ENCODE measurements at places on chromosomes 7 and 10.

DNA sequence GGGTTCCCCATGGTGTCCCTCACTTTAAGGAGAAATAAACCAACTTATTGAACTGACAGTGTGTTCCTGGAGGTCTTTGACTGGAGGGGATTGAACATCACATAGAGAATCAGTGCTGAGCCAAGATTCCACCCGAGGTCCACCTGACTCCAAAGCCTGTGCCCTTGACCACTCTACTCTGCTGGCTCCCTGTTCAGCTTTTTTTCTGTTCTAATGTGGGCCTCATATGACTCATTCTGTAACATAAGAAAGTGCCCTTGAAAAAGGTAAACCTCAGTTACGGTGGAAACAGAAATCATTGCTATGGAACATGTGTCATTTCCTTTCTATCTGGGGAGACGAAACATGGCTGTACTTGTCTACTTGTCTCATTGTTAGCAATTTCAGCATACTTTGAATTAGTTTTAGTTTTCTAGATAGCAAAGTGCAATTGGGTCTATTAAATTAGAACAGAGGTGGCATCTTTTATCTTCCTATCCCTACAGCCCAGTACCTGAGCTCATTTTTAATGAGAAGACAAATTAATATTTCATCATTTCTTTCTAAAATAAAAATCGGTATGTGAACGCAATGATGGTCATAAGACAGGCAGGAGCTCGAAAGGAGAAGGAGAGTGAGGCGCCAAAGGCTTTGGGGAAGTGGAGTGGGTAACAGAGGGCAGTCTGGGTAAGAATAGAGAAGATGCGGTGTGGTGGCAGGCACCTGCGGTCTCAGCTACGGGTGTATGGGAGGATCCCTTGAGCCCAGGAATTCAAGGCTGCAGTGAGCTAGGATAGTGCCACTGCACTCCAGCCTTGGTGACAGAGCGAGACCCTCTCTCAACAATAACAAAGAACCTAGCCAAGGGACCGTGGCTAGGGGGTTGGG, 1.5 kb downstream of the GSDME start:
- DNase-seq, result peak; percentile 85

GRCh38 chr10:106083572-106083971, 1080.9 kb downstream of the SORCS1 start:
- no peak for DNase-seq

- no peak for DNase-seq
These were observed 21.5 kb downstream of the SFMBT2 start for GRCh38 chr10:7389346-7389745.

DNA sequence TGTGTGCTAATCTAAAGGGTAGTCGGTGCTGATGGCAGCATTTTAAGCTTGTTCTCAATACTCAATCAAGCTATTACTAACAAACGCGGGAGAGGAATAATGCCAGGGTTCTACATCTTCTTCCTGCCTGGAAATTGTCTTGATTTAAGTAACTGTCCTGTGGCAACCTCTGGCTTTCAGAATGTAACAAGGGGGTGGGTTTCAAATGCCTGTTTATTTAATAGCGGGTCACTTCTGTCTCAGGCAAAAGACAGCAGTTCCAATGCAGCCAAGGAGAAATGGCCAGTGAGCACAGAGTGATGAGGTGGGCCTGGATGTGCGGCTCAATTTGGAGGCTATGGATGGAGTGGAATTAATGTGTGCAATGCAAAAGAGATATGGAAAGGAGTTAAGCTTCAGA, 692.4 kb downstream of the KCNMA1 start:
- no peak for DNase-seq

GRCh38 chr7:22802426-22802825, 20.2 kb downstream of the TOMM7 start:
- no peak for DNase-seq

GRCh38 chr7:133545618-133546017, 292.7 kb downstream of the EXOC4 start:
- DNase-seq, result no peak

- no peak for DNase-seq
These were observed 251.1 kb downstream of the IPMK start for GRCh38 chr10:58016614-58017013.

GRCh38 chr7:74501298-74501697, 47.6 kb downstream of the GTF2IRD1 start:
- no peak for DNase-seq

GRCh38 chr7:95198863-95199262, 125.5 kb downstream of the PON1 start:
- DNase-seq, result no peak

DNA sequence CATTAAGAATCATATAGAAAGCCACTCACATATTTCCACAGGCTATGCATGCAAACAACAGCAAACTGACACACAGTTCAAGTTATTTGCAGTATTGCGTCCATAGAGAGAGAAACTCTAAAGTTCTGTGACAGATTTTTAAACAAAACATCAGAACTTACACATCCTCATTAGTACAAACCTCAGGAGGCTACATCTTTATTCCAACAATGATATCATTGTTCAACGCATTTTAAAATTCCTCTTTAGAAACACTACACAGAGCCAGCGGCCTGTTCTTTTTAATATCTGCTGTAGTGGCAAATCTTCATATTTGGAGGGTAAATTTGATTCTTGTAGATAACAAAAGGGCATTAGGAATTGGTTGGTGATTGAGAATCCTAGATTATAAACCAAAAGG, 55.9 kb upstream of the NFE2L3 start:
- DNase-seq, result no peak

DNA sequence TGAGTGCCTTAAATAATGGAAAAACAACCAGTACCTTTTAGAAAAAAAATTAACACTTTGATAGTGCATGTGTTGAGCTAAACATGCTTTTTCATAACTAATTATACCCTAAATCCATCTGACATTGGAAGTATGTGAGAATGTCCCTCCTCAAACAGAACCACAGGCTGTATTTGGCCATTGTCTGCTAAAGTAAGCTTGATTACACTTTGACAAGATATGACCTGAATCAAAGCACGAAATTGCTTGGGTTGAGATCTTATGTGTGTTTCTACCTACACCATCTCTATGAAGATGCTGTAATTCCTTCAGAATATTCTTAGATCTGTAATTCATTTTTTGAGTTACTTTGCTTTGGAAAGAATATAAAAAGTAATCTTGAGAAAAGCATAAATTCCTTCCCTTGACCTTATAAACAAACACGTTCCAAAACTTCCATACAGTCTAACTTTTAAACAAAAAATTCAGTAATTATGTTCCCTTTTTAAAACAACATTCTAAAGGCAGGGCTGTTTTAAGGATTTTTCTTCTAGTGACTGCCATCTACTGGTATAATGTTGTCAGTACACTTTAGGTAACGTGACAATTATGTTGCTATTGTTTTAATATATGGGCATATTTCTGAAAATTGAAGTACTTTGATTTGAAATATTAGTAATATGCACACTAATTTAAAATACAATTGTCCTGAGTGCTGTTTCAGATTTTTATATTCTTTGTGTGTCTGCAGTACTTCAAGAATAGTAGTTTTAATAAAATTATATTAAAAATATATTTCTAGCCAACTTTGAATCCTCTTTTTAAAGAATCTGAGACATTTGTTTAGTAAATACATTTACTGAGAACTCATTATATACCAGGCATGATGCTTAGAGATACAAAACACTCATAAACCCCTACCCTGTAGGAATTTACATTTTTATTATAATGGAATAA, 20.9 kb downstream of the CD36 start:
- peak; percentile 17 for DNase-seq

GRCh38 chr10:63491588-63492316, 26.0 kb upstream of the JMJD1C start:
- DNase-seq, result no peak

GRCh38 chr7:48741545-48741944, 182.8 kb upstream of the CDC14C start:
- no peak for DNase-seq

DNA sequence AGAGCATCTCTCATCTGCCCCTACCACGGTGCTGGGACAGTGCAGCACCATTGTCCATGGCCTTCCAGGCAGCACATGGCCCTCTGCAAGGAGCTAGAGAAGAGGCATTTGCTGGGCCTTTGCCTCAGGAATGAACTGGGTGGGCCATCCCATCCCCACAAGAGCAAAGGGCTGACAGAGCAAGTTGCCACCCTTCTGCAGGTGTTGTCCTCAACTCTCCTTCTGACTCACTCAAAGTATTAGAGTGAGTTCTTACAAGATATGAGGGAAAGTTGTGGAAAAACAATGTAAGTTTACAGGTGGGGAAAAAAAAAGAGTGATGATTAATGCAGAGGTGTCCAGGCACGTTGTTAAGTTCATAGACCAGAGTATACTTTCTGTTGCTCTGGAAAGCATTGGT, 261.2 kb downstream of the SKIDA1 start:
- no peak for DNase-seq

DNA sequence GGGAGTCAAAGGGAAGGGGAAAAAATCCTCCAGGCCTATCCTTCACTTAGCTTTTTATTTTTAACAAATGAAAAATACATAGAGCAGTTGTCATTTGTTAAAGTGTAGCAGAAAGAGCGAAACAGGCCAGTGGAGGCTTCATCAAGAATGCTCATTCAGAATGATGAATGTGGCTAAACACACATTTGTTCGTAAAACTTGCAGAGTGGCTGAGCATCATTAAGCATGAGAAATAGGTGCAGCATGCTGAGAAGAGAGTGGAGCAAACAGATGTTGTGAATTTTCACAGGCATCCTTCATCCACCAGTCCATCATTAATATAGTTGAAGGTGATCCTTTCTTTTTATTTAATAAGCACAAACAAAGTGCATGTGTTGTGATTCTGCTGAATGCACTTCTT, 407.6 kb downstream of the LRMDA start:
- no peak for DNase-seq

GRCh38 chr10:68462536-68462935, 9.2 kb downstream of the DNA2 start:
- DNase-seq, result no peak

GRCh38 chr7:22267930-22268615, 88.9 kb downstream of the RAPGEF5 start:
- no peak for DNase-seq

GRCh38 chr10:31707093-31708039, 221.3 kb downstream of the ARHGAP12 start:
- peak; percentile 70 for DNase-seq

DNA sequence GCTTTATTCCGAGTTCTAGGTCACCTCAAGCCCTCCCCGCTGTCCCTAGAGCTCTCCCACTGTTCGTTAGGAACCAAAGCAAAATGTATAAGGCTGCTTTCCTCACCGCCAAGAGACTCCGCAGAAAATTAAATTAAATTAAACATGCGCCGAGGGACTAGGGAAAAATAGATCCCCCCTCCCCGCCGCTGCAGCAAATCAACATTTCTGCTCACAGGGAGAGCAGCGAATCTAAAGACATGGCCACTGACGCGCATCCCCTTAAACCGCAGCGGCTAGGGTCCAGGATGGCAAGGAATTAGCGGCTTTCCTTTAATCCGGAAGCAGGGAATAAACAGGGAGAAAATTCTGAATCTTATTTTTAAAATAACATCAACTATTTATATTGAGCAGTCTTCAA, 7.6 kb downstream of the SP8 start:
- DNase-seq, result no peak

GRCh38 chr7:82443036-82443546, 486 bp downstream of the CACNA2D1 start:
- peak; percentile 43 for DNase-seq

DNA sequence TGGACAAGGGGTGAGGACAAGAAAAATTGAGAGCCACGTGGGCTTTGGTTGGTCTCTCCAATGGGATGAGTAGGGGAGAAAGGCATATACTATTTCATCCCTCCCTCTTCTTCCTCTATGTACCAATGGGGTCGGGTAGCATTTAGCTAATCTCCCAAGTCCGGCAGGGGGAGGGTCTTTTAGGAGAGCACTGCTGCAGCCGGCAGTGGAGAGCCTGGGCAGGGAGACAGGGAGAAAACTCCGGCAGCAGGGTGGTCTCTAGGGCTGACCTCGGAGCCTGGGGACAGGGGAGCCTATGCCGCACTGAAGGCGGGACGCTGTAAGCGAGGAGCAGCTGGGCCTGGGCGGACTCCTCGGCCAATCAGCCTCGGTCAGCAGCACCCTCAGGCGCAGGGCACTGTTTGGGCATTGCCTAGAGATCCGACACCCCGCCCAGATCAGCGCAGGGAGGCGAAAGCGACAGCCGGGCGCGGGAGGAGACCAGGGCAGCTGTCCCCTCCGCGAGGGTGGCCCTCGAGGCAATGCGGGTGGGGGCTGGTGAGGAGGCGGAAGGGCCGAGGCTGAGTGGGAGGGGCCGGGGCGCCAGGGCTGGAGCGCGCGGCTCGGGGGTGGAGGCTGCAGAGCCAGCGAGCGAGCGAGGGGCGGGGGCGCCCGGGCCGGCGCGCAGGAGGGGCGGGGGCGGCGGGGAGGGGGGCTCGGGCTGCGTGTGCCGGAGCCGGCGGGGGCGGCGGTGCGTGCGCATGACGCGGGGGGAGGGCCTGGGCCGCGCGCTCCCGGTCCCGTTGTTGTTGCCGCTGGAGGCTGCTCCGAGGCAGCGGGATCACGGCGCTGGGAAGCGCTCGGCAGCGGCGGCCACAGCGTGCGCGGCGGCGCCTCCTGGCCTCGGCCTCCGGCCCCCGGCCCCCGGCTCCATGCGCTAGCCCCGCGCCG, at the start of gene AGAP3:
TSS of gene AGAP3 (plus strand) at position 785 of the 930 bp plus-strand sequence. CDS start 267 bp downstream, outside the sequence.
- peak; percentile 95 for DNase-seq

DNA sequence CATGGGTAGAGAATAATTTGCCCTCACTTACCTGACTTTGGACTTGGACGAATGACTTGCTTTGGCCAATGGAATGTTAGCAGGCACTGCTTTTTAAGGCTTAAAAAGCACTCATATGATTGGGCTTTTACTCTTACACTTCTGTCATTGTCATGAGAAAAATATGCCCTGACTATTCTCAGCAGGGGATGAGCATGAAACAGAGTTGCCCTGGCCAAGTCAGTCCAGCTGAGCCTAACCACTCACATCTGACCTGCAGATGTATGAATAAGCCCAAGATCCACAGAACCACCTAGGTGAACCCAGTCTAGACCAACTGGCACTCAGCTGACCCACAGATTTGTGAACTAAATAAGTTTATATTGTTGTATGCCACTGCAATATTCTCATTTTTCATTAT, 573.5 kb downstream of the TNS3 start:
- DNase-seq, result no peak

GRCh38 chr7:142303650-142304049, 45.8 kb upstream of the PRSS58 start:
- peak; percentile 23 for DNase-seq

DNA sequence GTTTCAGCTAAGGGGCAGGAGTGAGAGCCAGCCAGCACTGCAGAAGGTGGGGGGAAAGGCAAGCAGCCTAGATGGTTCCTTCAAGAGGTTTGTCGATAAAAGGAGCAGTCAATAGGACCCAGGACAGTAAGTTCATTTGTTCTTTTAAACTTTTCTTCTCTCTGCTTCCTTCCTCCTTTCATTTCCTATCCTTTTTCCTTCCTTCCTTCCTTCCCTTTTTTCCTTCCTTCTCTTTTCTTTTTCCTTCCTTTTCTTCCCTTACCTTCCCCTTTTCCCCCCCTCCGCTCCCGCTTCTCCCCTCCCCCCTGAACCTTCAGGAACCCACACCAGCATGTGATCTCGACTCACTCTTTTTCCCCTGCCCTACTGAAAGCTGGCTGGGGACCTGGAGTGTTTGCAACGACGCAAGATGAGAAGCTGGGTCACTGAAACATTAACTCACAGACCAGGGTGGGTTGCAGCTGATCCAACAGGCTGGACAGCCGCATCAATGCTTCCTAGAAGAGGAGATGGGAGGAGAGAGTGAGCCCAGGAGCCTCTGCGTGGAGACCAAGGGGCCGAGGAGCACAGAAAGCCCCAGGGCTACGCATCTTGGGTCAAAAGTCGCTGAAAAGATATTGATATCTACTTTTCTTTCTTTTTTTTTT, 103.4 kb upstream of the SDK1 start:
- DNase-seq, result no peak

- DNase-seq, result no peak
These were observed 200.1 kb downstream of the CXCL12 start for GRCh38 chr10:44184633-44185314.

GRCh38 chr10:34627331-34627730, 187.8 kb downstream of the PARD3 start:
- peak; percentile 23 for DNase-seq

All from GM13977 (cell line).